ENCODE measurements at places on chromosomes 6 and 20.

DNA sequence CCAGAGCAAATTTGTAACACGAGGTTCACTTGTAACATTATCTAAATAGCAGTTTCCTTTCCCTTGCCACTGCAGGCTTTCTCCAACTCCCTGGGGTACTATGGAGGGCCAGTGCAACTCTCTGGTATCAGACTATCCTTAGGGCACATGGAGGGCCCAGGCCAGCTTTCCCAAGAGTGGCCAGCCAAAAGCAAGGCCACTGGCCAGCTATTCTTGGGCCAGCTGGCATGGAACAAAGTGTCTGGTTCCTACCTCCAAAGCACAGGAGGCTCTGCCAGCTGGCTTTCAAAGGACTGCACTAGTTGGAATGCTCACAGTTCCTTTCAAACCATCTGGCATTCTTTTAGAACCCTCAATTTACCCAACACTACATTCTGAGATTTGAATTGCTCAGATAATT lies 8.7 kb downstream of the RNF24 start:
- DNase-seq: no peak

GRCh38 chr20:57240581-57241362 lies 25.7 kb downstream of the BMP7 start:
- no peak for DNase-seq

- DNase-seq: no peak
Observed at GRCh38 chr6:68559070-68559469, 76.0 kb upstream of the ADGRB3 start.

GRCh38 chr6:125537090-125537489 lies 212.3 kb upstream of the HEY2 start:
- DNase-seq: no peak

DNA sequence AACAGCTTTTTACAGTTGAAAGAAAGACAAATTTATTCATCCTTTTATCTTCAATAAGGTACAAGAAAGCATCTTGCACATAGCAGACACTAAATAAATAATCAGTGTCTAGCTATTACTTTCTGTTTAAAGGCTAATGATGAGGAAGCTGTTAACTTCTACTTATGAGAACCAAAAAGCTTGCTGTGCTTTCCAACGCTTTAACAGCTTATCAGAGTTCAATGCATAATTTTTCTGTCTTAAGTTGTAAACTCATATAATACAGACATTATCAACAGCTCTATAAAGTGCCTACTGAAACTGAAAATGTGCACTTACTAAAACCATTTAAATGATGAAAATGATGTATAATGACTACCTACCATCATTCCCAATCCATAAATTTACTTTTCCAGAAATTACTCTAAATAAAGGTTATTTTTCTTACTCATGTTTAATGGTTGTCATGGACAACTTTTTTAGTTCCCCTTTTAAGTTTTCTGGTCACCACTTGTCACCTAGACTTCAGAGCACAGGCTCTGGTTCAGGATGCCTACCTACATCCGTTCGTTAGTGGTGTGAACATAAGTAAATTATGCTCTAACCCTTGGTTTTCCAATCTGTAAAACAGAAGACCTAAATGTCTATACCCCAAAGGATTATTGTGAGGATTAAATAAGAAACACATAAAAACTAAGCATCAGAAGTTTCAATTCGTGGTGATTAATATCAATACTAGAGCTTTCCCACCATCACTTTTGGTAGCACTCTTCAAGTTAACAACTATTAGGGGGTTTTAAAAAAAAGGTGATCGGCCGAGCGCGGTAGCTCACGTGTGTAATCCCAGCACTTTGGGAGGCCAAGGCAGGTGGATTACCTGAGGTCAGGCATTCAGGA lies 8.0 kb downstream of the PNISR start:
- DNase-seq: no peak

- DNase-seq: no peak
Observed at GRCh38 chr20:34861386-34862084, 11.1 kb downstream of the GGT7 start.

GRCh38 chr6:6414931-6415330 lies 94.5 kb upstream of the F13A1 start:
- DNase-seq: no peak

GRCh38 chr6:162177746-162178145 lies 549.8 kb downstream of the PRKN start:
- DNase-seq: no peak

DNA sequence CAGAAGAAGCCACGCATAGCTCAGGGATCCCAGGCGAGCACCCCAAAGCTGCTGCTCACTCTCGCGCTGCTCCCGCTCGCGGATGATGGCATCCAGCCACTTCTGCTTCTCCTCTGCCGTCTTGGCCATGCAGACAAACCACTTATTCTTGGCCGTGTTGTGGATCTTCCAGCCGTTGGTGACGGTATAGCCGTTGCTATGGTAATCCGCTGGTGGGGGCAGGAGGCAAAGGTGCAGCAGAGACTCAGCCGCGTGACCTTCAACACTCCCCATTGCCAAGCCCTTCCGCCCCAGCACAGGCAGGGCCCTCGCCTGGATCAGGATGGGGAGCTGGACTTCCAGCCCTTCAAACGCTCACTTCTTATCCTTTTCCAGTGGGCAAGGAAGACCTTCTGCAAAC lies 136.9 kb downstream of the PREX1 start:
- no peak for DNase-seq

- DNase-seq: no peak
Observed at GRCh38 chr20:58803533-58803932, 47.2 kb downstream of the GNAS-AS1 start.

DNA sequence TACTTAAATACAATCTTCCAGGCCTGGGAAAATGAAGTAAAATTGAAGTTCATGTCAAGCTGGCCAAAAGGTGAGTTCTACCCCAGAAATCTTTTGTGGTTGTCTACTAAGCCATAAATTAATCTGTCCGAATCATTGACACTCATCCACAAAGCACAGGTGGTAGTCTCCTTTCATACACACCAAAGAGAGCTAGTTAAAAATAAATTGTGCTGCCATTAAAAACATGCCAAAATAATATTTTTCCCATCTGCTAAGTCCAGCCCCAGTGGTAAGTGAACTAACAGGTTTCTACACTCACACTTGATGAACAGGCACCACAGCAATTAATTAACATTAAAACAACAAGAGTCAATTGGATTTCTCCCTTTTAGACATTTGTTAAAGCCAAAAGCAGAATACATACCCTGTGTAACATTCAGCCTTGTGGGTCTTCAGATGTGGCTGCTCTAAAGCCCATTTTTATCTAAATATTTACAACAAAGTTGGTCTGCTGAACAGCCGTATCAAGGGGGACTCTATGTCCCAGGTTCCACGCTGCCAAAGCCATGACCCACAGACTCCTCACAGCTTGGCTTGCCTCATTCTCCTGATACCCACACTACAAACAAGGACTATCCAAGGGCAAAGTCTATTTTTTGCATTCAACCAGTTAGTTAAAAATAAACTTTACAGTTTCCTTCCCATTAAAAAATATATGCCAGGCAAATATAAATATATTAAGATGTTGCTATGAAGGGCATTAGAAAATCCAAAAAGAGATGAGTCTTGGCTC lies 490.4 kb downstream of the BMP2 start:
- DNase-seq: no peak

DNA sequence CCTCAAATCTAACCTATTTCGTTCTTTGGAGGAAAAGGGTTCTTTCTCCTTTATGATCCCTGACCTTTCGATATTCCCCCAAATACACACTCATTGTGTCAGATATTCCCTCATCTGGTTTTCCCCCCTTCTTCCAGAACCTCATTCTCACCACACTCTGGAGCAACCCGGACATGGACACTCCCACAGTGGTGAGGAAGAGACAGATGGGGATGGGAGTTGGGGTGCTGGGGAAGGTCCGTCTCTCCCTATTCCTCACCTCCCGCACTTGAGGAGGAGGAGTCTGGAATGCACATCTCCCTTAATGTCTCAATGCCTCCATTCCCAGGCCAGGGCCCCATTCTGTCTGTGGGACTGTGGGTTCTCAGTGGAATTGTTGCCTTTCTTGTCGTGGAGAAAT lies 1.3 kb downstream of the SLC39A7 start:
- no peak for DNase-seq

GRCh38 chr20:669573-669972 lies 6.0 kb downstream of the SCRT2 start:
- DNase-seq: no peak

DNA sequence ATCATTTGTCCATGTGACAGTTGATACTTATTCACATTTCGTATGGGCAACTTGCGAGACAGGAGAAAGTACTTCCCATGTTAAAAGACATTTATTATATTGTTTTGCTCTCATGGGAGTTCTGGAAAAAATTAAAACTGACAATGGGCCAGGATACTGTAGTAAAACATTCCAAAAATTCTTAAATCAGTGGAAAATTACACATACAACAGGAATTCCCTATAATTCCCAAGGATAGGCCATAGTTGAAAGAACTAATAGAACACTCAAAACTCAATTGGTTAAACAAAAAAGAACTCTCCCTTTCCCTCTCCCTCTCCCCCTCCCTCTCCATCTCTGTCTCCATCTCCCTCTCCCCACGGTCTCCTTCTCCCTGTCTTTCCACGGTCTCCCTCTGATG lies 19.4 kb upstream of the EIF2S2 start:
- DNase-seq: no peak

- DNase-seq: no peak
Observed at GRCh38 chr6:31610968-31611367, 4.1 kb upstream of the AIF1 start.

- DNase-seq: no peak
Observed at GRCh38 chr6:17100806-17101205, 1.0 kb upstream of the STMND1 start.

DNA sequence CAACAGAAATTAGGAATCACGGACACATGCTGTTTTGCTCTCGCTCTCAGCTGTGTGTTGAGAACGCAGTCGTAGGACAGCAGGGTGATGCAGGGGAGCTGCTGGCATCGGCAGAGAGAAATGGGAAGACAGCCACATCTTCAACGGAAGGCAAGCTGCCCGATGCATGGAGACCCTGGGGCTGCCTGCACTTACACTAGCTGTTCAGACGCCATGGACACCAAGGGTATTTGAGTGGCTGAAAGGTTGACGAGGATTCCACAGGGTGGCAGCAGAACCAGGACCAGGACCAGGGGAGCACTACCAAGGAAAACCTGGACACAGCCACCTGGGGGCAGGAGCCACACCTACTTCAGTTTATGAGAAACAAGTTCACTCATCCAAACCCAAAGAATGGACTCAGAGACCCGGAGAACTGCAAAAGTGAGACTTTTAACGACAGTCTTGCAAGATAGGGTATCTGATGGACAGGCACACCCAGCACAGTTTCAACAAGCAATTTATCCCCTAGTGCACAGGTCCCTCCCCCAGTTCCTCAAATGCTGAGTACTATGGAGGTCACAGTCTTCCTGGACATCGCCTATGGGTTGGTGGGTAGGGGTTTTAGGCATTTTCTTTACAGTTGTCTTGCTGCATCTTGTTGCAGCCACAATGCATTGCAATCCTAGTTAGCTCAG lies 56.3 kb upstream of the ENTPD6 start:
- no peak for DNase-seq

GRCh38 chr20:50670126-50670862 lies 21.0 kb downstream of the RIPOR3 start:
- DNase-seq: no peak

- DNase-seq: no peak
Observed at GRCh38 chr6:166745801-166746668, 119.0 kb upstream of the RPS6KA2 start.

DNA sequence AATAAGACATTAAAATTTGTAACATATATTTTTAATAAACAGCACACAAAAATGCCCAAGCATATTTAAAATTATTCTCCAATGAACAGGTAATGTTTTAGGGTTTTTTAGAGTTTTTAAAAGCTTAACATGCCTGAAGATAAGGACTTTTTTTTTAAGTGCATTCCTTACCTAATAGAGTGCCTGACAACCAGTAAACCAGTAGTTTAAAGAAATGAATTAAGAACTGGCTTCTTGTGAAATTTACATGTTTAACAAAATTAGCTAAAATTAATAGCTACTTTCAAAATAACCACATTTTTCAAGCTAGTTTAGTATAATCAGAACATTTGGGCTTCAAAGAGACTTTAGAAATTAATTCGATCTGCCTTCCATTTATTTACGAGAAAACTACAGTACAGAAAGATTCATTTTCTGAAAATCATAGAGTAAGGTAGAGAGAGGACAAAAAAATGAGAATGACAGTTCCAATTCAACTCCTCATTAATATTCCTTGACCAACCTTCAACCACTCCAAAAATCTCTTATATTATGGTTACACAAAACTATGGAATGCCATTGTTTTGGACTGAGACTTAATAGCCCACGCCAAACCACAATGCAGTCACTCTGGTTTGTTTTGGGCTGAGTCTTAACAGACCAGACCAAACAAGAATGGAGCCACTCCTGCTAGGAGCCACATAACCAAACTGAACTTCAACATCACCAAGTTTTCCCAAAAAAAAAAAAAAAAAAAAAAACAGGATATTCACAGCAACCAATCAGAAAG lies 5.7 kb upstream of the PLN start:
- no peak for DNase-seq

- no peak for DNase-seq
Observed at GRCh38 chr6:4603856-4604369, 172.3 kb upstream of the CDYL start.

DNA sequence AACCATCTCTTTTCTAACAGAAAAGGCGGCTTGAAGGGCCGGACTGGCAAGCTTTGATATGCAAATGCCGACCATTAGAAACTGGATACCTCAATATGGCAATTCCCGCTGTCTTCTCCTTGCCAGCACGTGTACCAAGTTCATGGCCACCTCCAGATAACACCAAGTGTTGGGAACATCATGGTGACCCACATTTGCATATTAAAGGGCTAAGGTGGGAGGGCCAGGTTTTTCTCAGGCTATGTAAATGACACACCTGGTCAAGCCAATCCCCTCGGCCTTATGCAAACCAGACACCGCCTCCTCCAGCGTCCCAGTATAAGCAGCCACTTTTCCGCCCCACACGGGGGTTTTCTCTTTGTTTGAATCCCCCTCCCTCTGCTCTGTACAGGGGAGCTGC lies 110.7 kb downstream of the DACT2 start:
- DNase-seq: no peak

DNA sequence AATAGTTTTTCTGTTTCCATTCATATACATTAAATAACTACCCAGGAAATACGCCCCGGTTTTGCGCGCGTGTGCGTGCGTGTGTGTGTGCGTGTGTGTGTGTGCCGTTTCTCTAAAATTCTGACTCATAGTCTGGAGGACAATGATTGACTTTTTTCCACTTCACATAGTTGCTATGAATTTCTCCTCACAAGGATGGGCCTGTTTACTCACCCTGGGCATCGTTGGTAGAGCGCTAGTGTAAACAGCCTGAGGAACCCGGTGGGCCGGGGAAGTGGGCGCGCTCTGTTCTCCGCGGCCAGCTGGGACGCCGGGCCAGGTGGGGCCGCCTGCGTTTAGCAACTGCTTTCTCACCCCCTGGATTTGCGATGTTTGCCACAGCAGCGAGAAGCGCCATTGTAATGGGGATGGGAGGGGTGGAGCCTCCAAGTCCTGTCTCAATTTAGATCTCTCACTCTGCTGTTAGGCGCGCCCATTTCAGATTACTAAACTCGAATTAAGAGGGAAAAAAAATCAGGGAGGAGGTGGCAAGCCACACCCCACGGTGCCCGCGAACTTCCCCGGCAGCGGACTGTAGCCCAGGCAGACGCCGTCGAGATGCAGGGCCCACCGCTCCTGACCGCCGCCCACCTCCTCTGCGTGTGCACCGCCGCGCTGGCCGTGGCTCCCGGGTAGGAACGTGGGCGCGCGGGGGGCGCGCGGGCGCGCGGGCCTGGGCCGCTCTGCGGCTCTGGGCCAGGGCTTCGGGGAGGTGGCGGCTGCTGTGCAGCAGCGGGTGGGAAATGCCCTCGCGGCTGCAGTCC lies at the start of gene CD109:
Gene CD109 (plus strand): TSS at position 585 of the 803 bp plus-strand sequence. CDS start 13 bp downstream, at position 598.
- DNase-seq: peak; percentile 11

- no peak for DNase-seq
Observed at GRCh38 chr6:111591370-111591900, 14.2 kb downstream of the TRAF3IP2 start.

- no peak for DNase-seq
Observed at GRCh38 chr6:2976571-2977085, 5.3 kb upstream of the SERPINB6 start.

All from stimulated activated CD8-positive, alpha-beta memory T cell treated with anti-CD3 and anti-CD28 coated beads, Interleukin-15, amount 100 ng/mL, for 1 hour (primary cell).